ENCODE measurements at places on chromosomes 4 and X.

GRCh38 chrX:47564438-47565085, 3.6 kb downstream of the ARAF start:
- no peak for DNase-seq

DNA sequence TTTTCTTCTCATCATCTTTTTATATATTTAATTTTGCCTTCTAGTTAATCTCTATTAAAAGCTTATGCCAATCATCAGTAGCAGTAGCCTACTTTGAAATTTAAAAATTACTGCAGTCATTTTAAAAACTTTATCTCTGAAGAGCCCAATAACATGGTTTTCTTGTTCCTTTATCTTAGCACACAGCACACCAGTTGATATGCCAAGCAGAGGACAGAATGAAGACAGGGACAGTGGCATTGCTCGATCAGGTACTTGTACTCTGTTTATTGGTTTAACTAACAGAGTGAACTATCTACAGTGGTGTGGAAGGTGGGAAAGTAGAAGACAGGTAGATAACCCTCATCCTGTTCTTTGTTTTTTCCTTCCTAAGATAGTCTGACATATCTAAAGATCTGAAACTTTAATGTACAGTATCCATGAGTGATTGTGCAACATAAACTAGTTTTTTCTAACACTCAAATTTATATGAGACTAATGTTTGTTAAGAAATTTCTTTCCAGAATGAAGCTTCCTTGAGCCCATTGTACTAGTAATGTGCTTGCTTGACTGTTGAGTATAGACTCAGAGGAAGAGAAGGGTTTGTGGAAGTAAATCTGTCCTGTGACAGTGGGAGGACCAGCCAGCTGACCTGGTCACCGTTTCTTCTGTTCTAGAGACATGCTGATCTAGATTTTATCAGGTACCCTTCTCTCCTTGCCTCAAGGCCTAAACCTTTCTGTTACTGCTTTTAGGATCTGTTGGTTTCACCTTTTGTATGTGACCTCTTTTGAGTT, 66.6 kb downstream of the FNIP2 start:
- no peak for DNase-seq

- peak; percentile 98 for DNase-seq
Measured at GRCh38 chr4:108620101-108620932, at the start of gene RPL34. Gene RPL34, plus strand, starts transcription at chr4:108620576. Its CDS starts 1,384 bp downstream, at chr4:108621960.

DNA sequence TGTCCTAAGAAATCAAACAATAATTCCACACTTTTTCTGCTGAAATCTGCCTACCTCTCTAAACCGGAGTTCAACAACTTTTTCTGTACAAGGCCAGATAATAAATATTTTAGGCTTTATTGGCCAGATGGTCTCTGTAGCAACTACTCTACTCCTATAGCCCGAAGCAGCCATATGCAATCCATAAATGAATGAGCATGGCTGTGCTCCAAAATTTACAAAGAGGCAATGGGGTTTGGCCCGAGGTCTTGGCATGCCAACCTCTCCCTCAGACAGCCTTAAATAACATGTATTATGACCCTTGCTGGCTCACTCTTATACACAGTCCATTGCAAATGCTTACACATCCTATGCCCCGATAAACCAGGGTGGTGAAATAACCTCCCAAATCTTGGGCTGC, 98.6 kb upstream of the GPM6A start:
- DNase-seq, result no peak

DNA sequence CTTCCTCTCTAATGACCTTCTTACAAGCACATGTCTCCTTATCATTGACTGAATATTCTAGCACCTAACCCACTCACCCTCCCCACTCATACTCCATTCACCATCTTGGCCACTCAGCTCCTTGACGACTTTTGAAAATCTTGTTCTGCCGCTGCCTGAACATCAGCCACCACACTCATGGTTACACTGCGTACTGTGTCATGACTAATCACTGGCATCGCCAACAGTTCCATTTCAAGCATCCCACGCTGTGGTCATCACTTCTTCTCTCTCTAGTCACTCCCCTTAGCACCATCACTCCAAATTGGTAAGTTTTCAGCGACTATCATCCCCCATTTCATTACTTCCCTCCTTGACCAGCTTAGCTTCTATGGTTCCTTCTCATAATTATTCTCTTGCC, 352.8 kb downstream of the MAPK10 start:
- no peak for DNase-seq

GRCh38 chr4:72817012-72817411, 248.0 kb upstream of the ADAMTS3 start:
- DNase-seq, result no peak

- DNase-seq, result peak; percentile 87
Measured at GRCh38 chrX:77910108-77910840, at the start of gene ATP7A. Gene ATP7A, plus strand, starts transcription at chrX:77910693. Its CDS starts 60,949 bp downstream, at chrX:77971642.

GRCh38 chr4:85942107-85942506, 417.7 kb downstream of the MAPK10 start:
- DNase-seq, result no peak

DNA sequence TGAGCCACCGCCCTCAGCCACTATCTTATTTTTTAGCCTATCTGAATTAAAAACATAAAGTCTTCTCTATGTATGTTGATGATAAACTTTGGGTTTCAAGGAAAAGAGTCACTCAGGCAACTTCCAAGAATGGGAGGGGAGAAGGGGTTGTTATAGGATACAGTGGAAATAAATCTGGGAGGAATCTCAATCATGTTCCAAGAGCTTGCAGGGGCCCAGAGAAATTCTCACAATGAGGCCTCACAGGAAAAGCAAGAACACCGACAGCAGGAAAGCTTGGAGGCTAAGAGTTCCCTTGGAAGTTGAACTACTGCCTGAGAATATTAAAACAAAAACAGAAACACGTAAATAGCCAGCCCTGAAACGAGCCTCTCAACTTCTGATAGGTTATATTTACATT, 384.6 kb upstream of the IGFBP7 start:
- DNase-seq, result no peak

DNA sequence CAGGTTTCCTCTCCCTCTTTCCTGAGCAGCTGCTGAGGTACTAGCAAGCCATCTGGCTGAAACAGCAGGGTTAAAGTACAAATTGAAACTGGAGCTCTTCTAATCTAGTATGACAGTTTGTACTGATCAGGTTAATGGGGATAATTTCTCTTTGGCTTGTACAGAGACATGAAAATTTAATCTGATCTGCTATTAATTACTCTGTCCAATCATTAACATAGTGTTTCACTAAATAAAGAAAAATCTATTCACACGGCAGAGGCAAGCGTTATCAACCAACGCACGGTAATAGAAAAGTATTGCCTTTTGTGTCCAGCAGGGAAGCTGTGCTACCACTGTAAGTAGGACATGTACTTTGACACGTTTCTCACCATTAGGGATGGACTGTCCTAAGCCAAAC, 71.1 kb downstream of the IGSF1 start:
- no peak for DNase-seq

- no peak for DNase-seq
Measured at GRCh38 chrX:150436195-150436594, 73.1 kb downstream of the MAMLD1 start.

DNA sequence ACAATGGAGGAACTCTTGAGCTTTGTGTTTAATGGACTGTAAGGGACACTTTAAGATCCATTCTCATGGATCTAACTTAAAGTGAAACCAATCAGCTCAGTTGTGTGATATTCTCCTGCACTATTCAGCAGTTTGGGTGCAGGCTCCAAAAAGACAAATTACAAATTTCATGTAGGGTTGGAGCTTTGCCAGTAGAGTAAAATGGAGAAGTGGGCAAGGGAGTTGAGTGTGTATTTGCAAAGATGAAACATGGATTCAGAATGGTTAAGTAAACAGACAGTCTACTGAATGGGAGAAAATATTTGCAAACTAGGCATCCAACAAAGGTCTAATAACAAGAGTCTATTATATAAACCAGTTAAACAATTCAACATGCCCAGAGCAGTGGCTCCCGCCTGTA, 21.2 kb upstream of the MID2 start:
- no peak for DNase-seq
